ENCODE measurements at places on chromosomes 13 and 19.

DNA sequence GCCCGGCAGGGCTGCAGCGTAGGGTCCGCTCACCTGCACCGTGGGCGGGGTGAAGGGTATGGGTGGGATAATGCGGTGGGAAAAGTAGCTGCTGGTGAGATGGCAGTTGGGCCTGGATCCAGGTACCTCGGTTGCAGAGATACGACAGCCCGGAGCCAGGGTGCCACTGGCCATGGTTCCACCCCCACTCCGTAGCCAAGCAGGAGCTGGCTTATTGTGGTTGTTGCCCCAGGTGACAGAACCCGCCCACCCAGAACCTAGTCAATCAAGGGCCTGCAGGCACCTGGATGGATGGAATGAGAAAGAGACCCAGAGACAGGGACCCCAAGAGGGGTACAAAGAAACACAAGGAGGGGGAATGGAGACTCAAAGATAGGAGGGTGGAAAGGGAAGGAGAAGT lies 3.5 kb upstream of the LHB start:
- no peak for DNase-seq

DNA sequence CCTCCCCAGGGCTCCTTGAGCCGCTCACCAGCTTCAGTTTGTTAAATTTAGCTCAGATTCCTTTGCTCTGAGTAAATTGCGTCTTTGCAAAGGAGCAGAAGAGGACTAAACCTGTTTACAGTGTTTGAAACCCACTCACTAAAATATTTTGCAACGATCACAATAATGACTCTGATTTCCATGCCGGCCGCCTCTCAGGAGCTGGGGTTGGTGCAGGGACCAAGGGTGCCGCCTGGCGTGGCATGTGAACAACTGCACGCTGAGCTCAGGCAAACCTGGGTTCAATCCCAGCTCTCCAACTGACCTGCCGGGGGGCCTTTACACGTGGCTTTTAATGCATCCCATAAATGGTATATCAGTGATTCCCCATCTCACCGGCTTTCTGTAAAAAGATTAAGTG lies 68.7 kb upstream of the CACNA1A start:
- DNase-seq: no peak

DNA sequence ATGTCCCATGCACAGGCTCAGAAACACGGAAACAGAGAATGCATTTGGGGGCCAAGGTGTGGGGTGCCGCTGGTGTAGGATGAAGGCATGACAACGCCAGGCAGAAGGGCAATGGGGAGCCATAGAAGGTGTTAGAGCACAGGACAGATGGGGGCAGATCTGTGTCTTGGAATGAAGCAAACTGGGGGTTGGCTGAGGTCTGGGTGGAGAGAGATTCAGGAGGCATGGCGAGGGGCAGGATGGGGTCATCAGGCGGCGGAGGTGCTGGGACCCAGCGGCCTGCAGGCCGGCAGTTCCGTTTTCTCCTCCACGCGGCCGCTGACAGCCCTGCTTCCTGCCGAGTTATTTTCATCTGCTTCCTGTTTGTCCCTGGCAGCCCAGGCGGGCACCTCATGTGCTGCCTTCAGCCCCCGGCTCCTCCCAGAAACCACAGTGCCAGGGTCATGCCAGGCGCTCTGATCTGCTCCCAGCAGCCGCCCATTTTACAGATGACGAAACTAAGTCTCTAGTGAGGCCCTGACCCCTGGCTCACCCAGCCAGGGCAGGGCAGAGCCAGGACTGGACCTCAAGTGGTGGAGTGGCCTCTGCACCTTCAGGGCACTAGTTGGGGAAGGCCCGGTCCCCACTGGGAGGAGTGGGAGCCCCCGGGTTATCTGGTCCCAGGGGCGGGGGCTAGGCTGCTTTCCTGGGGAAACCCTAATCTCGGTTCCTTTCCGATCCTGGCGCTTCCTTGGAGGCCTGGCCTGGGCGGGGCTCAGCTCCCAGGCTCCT lies 2.2 kb downstream of the ARHGAP45 start:
- no peak for DNase-seq

DNA sequence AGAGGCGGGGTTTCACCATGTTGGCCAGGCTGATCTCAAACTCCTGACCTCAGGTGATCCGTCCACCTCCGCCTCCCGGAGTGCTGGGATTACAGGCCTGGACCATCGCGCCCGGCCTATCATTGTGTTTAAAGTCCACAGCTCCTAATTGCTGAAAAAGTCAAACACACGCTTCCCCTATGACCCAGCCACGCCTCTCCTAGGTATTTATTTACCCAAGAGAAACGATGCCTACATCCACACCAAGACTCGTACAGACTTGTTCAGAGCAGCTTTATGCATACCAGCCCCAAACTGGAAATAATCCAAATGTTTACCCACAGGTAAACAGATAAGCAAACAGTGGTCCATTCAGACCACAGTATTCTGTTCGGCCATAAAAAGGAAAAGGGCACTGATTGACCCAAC lies 15.1 kb downstream of the ZNRF4 start:
- no peak for DNase-seq

DNA sequence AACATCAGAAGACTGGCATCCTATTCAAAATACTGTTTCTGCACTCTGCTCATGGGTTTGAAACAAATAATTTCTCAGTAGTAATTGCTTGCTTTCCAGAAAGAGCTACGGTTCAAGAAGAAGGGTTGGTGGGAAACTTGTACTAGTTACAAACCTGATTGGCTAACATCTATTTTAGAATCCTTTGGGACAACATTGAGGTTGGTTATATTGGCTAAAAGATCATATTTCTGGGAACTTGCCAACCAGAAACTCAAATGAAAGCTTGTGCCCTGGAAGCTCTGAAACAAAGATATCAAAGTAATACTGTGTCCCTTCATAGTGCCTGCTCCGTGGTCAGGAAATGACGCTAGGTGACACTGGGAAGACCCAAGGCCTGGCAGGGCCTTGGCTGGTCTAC lies 141.7 kb downstream of the LACC1 start:
- no peak for DNase-seq

DNA sequence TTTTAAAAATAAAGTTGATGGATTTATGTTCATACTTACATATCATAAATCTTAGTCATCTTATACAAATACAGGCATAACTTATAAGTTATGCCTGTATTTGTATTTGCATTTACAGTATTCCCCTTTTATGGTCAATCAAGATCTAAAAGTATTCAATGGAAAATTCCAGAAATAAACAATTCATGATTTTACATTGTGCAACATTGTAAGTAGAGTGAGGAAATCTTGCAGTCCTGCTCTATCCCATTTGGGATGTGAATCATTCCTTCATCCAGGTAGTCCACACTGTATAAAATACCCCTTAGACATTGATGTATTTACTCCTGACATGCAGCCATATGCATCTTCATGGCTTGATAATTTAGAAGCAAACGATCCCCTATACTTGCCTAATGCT lies 795.3 kb downstream of the SLITRK1 start:
- no peak for DNase-seq

DNA sequence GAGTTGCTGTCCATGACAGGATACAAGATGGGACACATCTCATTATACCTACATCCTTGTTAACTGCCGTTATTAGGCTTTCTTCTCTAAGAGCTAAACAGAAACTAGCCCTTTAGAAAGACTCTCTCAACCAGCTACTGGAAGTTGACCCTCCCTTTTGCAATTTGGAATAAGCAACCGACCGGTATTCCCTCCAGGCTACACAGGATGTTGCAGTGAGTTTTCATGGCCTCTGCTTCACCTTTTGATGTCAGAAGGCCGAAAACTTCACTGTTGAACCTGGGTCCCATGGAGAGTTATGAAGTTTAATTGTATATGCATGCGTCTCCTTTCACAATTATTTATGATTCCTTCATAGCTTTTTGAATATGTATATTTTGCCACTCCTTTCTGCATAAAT lies 1042.5 kb upstream of the SPRY2 start:
- DNase-seq: no peak

GRCh38 chr13:34114581-34114980 lies 296.6 kb downstream of the RFC3 start:
- DNase-seq: no peak

DNA sequence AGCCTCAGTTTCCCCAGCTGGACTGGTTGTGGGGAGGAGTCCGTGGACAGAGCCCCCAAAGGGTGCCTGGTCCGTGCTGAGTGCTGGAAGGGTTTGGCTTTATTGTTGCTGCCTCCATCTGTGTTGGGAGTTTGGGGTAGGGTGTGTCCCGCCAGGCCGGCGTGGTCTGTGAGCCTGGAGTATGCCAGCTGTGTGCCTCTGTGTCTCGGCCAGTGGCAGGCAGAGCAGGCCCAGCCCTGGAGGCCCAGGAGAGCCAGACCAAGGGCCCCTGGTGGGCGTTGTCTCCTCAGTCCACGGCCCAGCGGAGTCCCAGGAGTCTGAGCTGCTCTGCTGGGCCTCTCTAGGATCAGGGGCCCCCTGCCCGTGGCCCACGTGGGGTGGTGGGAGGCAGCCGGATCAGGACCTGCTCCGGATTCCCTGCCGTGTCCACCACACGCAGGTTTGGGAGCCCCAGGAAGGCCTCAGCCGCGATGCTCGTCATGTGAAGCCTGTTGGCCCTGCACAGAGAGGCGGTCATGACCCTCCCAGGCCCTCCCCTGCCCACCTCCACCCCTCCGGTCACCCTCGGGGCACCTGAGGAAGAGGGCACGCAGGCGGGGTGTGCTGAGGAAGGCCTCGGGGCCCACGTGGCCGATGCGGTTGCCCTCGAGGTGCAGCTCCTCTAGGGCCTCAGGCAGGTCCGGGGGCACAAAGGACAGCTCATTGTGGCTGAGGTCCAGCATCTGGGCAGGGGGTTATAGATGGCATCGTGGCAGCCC lies 6.6 kb downstream of the PODNL1 start:
- DNase-seq: no peak

DNA sequence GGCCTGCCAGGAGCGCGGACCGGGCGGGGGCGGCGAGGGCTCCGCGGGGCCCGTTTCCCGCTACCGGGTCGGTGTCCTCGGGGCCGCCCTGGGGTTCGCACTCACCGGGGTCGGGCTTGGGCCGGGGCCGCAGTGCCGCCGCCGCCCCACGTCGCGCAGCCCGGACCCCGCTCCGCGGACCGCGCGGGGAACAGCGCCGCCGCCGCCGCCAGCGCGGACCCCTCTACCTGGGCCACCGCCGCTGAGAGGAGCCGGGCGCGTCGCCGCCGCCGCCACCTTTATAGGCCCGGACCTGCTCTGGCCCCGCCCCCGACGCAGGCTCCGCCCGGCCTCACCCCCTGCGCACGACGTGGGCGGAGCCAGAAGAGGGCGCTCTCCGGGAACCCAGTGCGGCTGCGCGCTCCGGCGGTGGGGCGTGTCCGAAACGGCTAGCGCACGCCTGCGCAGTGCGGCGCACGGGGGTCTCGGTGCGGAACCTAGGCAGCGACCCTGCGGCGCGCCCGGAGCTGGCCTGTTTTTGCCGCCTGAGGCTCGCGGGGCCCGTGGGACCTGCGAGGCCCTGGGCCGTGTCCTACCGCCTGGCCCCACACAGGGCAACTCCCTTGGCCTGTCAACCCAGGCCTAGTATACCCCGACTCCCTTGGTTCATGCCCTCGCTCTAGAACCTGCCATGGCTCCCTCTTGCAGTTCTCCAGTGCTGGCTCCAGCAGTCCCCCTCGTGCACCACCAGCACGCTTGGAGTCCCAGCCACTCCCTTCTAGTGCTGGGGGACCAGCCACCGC lies at the start of gene MKNK2:
Gene MKNK2 (minus strand): TSS at position 254 of the 782 bp plus-strand sequence. CDS start 393 bp downstream, outside the sequence.
- DNase-seq: peak; percentile 93
